ENCODE measurements at places on chromosomes 1 and 21.
A peak's percentile ranks its signal among the peaks of the same experiment; 100 is the strongest.

- no peak for DNase-seq
These were observed 62.1 kb downstream of the HSPG2 start for GRCh38 chr1:21874778-21875547.

DNA sequence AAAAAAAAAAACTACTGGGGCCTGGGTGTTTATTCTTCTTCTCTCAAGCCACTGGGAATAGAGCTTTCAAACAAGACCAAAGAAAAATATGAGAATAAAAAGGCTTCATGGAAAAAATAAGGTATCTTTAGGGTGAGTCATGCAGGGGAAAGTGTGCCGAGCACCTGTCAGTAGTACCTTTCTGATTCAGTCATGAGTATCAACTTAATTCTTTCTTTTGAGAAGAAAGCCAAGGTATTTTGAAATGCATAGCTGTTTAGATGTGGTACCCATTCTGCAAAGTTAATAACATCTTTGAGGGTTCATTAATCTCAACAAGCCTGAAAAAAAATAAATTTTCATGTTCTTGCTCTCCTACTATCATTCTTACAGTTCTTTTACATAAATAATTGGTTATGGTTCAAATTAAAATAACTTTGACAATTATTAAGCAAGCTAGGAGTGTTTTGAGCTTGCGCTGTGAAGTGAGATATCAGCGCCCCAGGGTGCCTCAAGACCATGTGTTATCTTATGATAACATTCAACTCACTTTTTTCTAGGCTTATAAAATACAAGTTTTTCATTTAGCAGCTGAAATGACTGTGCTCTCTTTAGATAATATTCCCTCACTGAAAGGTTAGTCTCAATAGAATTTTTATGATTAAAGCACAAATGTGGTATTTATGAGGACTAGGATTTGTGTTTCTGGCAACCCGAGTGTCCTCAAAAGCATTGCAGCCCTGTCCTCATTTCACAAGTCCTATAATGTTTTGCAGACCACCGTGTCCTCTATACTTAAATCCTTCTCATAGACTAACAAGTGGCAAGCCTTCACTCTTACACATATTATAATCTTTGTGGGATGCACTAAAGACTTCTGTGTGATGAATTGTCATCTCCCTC lies 138.6 kb downstream of the SLC44A5 start:
- DNase-seq: no peak

GRCh38 chr1:213227458-213227857 lies 176.4 kb downstream of the RPS6KC1 start:
- DNase-seq: no peak

GRCh38 chr1:44359234-44359935 lies 4.3 kb upstream of the ERI3 start:
- no peak for DNase-seq

GRCh38 chr1:6389971-6390370 lies 3.6 kb downstream of the ACOT7 start:
- DNase-seq: peak; percentile 7

DNA sequence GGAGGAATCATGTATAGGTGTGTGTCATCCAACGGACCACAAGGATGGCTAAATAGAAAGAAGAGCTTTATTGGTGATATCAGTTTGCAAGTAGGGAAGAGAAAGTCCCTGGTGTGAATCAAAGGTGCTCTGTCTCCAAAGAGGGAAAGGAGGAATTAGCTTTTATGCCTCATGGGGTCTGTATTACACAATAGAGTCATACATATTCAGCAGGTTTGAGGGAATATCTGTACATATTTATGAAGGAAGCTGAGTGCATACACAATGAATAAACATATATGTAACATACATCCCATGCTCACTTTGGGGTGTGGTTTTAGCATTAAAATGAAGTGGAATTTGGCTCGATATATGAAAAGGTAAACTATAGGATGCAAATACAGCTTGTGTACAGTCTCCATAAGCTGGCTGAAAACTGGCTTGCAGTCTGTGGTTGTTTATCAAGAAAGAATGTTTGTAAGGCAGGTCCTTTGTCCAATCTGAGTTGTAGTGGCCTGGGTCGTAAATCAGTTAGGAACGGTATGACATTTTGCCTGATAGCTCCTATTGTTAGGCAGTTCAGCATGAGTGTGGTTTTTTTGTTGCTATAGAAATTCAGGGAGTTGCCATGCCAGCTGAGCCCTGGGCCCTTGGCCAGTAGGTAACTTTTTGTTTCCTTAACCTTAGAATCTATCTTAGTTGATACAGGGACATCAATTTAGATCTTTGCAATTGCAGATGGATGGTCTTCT lies 198.0 kb upstream of the ZP4 start:
- no peak for DNase-seq

GRCh38 chr1:149936992-149937705 lies 470 bp upstream of the MTMR11 start:
- DNase-seq: peak; percentile 49

- no peak for DNase-seq
These were observed 6.8 kb downstream of the HCRTR1 start for GRCh38 chr1:31624309-31624708.

DNA sequence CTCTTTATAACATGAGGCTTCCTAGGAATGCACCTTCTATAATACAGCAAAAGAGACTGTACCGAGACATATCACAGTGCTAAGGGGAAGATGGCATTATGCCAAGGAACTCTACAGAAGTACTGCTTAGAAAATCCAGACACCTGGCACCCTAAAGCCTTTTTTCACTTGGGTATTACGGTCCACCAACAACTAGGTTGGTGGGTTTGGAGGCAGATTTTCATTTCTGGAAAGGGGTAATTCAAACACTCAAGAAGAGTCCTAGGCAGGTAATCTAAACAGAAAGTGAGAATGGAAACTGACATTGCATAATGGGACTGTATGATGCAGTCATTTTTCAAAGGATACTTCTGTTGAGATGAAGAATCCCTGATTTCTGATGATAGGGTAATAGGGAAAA lies 19.6 kb downstream of the SCMH1 start:
- peak; percentile 62 for DNase-seq

- no peak for DNase-seq
These were observed 149.3 kb downstream of the TGFB2 start for GRCh38 chr1:218494449-218494852.

GRCh38 chr1:180513531-180513930 lies 11.2 kb upstream of the ACBD6 start:
- no peak for DNase-seq

- peak; percentile 10 for DNase-seq
These were observed 28.8 kb upstream of the TARBP1 start for GRCh38 chr1:234507626-234508387.

DNA sequence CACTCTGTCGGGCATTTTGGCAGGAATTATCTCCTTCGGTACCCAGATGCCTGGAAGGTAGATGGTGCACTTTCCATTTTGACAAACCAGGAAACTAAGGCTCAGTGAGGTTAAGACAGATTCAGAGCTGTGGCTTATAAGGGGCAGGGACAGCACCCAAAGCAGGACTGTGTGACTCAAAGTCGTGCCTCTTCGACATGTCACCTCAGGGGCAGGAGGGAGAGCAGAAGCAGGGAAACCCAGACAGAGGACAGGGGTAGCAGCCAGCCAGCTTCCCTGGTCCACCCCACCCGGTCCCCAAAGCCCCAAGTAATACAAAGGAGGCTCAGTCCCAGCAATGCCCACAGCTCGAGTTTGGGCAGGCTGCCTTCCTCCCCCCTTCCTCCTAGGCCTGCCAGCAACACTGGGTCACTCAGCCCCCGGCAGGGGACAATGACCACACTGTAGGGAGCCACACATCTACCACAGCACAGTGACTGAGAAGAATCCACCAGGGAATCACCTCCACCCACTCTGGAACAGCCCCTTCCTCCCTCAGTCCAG lies 2.5 kb downstream of the RHOC start:
- DNase-seq: no peak

DNA sequence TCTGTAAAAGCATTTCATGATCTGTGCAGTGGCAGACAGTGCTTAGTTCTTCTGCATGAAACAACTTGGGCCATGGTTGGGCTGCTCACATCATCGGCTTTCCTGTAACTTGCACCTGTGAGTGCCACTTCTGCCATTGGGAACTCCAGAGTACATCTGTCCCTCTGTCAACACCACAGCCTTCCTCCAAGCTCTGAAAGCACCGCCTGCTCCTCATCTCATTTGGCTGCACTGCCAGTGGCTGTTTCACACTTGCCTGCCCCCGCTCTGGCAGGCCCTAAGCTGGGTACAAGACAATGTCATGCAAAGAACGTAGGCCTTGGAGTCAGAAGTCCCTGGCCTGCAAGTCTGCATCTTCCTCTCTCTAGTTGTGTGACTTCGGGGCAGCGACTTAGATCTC lies 46.4 kb downstream of the DDX20 start:
- no peak for DNase-seq

DNA sequence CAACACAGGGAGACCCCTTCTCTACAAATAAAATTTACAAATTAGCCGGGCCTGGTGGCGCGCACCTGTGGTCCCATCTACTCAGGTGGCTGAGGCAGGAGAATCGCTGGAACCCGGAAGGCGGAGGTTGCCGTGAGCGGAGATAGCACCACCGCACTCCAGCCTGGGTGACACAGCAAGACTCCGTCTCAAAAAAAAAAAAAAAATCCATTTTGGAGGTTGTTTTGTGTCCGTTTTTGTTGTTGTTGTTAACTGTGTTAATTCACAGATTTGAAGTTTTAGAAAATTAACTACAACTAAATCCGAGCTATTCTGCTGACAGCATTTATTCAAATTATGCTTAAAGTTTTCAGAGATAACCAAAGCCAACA lies 618 bp downstream of the CLCC1 start:
- DNase-seq: peak; percentile 78

DNA sequence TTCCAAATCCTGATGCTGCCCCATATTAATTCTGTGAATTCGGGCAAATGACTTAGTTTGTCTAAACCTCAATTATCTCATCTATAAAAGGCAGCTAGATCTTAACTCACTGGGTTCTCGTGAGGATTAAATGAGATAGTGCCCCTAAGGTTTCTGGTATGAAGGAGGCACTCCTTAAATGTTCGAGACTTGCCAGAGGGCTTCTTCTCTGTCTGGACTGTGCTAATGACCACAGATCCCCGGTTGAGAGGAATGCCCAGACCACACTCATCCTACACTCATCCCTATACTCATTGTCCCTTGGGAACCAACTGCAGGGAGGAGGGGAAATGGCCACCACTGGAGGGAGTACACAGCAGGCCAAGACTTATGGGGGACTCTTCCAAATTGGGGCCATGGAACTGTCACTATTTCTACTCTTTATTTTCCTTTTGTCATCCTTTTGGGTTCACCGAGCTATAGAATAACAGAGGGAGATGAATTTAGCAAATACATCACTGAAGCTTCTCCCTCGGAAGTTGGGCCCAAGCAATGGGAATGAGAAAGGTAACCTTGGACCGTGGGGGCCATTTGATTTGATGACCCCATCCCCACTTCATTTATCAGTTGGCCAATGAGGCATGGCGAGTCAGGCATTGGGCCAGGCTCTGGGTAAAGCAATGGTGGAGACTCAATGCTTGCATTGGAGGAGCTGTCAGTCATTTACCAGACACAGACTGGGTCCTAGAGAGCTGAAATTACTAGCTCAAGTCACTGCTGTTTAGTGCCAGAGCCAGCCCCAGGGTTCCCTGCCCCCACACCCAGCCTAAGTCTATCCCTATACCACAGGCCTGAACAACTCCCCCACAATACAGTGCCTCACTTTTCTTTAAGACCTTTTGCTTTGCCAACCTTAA lies 5.1 kb downstream of the ATF3 start:
- DNase-seq: no peak

DNA sequence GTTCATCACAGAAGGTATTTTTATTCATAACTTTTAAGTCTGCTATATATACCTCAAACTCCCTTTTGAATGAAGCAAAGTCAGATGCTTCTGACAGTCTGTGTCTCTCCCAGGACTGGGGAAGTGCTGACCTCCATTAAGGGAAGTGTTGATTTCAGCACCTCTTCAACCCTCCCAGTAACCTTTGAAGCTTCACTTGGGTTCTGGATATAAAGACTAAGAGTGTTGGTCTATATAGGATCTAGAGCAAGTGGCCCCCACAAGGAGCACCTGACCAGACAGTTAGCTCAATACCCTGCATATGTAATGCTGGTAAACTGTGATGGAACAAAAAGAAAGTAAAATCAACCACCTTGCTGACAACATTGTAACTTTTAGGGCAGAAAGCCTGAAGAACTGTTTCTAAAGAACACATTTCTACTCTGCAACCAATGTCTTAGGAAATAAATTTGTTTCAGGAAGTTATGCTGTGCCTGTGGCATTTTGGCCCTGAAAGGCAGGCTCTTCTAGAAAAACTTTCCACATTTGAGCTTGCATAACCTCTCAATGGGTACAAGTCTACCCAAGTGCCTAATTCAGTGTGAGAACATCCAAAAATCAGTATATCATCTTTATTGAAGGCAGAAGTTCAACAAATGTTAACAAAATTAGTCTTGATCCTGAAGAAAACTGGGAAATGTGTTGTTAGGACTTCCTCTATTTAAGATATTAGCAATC lies 865 bp upstream of the PTPN22 start:
- no peak for DNase-seq

DNA sequence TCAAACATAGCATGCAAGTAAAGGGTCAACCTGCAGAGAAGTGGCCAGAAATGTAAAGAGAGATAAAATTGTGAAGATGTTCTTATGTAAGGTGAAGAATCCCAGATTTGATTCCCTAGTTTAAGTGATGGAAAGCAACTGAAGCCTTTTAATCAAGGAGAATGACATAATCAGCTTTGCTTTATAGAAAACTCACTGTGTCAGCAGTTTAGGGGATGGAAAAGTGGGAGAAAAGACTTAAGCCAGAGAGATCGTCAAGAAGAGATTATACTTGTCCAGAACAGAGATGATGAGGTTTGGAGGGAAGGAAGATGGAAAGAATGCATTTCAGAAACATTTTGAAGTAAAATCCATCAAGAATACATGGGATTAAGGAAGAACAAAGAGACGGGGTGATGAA lies 275.3 kb upstream of the ST6GALNAC5 start:
- DNase-seq: no peak

DNA sequence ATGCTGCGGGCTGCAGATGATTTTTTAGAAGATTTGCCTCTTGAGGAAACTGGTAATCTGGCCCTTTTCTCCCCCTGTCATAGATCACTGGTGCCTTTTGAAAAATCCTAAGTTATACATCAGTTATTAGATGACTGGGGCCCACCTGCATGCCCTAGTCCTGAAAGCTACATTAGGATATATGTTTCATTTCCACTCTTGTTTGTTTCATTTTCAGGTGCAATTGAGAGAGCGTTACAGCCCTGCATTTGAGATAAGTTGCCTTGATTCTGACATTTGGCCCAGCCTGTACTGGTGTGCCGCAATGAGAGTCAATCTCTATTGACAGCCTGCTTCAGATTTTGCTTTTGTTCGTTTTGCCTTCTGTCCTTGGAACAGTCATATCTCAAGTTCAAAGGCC lies 8.1 kb upstream of the IFI44 start:
- no peak for DNase-seq

DNA sequence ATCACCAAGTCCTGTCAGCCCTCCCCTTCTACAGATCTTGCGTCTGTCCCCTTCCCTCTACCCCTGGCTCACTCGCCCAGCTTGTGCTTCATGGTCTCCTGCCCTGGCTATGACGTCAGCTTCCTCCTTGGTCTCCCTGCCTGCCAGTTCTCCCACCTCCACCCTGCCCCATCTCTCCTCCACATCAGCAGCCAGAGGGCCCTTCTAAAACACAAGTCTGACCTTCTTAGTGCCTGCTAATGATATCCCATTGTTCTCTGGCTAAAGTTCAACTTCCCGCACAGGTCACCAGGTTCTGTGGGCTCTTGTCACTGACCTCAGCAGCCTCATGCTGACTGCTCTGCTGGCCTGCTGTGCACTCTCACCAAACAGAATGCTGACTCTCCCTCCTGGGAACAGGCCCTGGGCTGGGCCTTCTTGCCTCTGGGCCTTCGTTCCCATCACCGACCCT lies 24.7 kb upstream of the MYCL start:
- DNase-seq: no peak

- DNase-seq: no peak
These were observed 117.6 kb downstream of the LTN1 start for GRCh38 chr21:28875078-28875477.

GRCh38 chr1:76352741-76353435 lies 278.3 kb downstream of the ST6GALNAC3 start:
- DNase-seq: no peak
